ENCODE measurements at places on chromosomes 3 and 15. TPM values are rescaled to one million over a fixed set of nuclear protein-coding genes. Genes with fewer than 3 reads are reported as not detected.

KBTBD13 gene
- not detected for total RNA-seq

- H3K4me1 ChIP-seq: no peaks in the 10 kb centered on the region
- H3K27me3 ChIP-seq: no peaks in the 10 kb centered on the region
- no peak overlapping the region for H3K4me3 ChIP-seq
- no peak for DNase-seq
Observed at GRCh38 chr3:17942856-17943255, 200.4 kb upstream of the TBC1D5 start.

- H3K36me3 ChIP-seq: no peaks in the 10 kb centered on the region
- DNase-seq: peak; percentile 52
- no peak overlapping the region for H3K27ac ChIP-seq
- no peaks in the 10 kb centered on the region for H3K4me1 ChIP-seq
- no peaks in the 10 kb centered on the region for H3K27me3 ChIP-seq
Observed at GRCh38 chr3:46558184-46559043, 7.7 kb downstream of the LRRC2 start.

DNA sequence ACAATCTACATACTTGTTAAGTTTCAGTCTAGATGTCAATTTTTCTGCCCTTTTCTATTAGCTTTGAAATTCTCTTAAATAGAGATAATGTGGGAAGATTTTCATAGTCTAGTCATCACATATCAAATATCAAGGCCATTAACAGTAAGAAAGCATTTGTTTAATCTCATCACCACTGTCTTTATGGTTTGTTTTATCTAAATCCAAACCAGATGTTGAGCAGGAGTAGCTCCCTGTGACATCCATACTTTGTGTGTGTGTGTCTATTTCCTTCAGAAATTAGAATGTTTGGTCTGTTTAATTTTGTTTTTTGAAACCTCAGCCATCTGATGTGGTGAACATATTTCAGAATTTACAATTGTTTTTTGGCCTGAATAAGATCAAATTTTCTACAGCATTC, 23.1 kb upstream of the GOLGA8B start:
- DNase-seq: no peak
- no peaks in the 10 kb centered on the region for H3K36me3 ChIP-seq
- no peak overlapping the region for H3K27ac ChIP-seq
- H3K4me1 ChIP-seq: no peaks in the 10 kb centered on the region
- no peak overlapping the region for H3K4me3 ChIP-seq
- no peaks in the 10 kb centered on the region for H3K27me3 ChIP-seq

GRCh38 chr3:145854499-145854898, 306.5 kb downstream of the PLOD2 start:
- H3K27ac ChIP-seq: no peak overlapping the region
- peaks cover 7% of the 10 kb centered on the region for H3K4me1 ChIP-seq
- DNase-seq: no peak
- H3K36me3 ChIP-seq: no peaks in the 10 kb centered on the region
- H3K27me3 ChIP-seq: no peaks in the 10 kb centered on the region

ARHGAP11A gene
- total RNA-seq: 1.0 TPM

TTLL13 gene
- total RNA-seq: not detected

ZNF662 gene
- total RNA-seq: 15.5 TPM

MUC4 gene
- not detected for total RNA-seq

GRCh38 chr3:67804578-67804977, 150.2 kb upstream of the SUCLG2 start:
- H3K36me3 ChIP-seq: no peaks in the 10 kb centered on the region
- no peaks in the 10 kb centered on the region for H3K27me3 ChIP-seq
- H3K27ac ChIP-seq: no peak overlapping the region
- no peak overlapping the region for H3K4me3 ChIP-seq
- no peak for DNase-seq
- no peaks in the 10 kb centered on the region for H3K4me1 ChIP-seq

DNA sequence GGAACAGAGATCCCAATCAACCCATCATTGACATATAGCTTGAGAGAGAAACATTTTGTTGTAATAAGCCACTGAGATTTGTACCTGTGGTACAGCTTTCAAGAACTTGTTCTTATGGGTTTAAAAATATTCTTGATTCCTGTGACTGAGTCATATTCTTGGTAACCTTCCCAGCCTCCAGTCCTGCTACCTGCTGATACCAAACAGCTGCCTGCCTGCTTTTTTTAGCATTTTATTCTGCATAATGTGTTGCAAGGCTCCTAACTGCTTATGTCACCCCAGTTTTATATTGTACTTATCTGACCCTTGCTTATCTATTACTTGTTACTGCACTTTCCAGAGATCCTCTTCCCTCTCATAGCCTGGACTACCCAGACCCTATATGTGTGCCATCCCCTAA, 349.3 kb upstream of the SOX2 start:
- no peaks in the 10 kb centered on the region for H3K27me3 ChIP-seq
- H3K27ac ChIP-seq: no peak overlapping the region

C3orf22 gene
- total RNA-seq: not detected

GRCh38 chr15:40280260-40281056, 2.4 kb downstream of the ANKRD63 start:
- DNase-seq: no peak
- H3K27ac ChIP-seq: no peak overlapping the region
- H3K36me3 ChIP-seq: no peaks in the 10 kb centered on the region
- no peak overlapping the region for H3K4me3 ChIP-seq
- H3K4me1 ChIP-seq: no peaks in the 10 kb centered on the region

ALS2CL gene
- 20.1 TPM for total RNA-seq

- H3K4me3 ChIP-seq: no peak overlapping the region
- no peak for DNase-seq
- H3K36me3 ChIP-seq: no peaks in the 10 kb centered on the region
- peaks cover 20% of the 10 kb centered on the region for H3K4me1 ChIP-seq
- H3K27ac ChIP-seq: no peak overlapping the region
Observed at GRCh38 chr3:177353140-177353539, 155.9 kb upstream of the TBL1XR1 start.

GRCh38 chr15:96657096-96657495, 326.6 kb downstream of the NR2F2 start:
- no peaks in the 10 kb centered on the region for H3K4me1 ChIP-seq
- H3K36me3 ChIP-seq: no peaks in the 10 kb centered on the region
- no peak for DNase-seq
- H3K27ac ChIP-seq: no peak overlapping the region
- no peak overlapping the region for H3K4me3 ChIP-seq
- no peaks in the 10 kb centered on the region for H3K27me3 ChIP-seq

DNA sequence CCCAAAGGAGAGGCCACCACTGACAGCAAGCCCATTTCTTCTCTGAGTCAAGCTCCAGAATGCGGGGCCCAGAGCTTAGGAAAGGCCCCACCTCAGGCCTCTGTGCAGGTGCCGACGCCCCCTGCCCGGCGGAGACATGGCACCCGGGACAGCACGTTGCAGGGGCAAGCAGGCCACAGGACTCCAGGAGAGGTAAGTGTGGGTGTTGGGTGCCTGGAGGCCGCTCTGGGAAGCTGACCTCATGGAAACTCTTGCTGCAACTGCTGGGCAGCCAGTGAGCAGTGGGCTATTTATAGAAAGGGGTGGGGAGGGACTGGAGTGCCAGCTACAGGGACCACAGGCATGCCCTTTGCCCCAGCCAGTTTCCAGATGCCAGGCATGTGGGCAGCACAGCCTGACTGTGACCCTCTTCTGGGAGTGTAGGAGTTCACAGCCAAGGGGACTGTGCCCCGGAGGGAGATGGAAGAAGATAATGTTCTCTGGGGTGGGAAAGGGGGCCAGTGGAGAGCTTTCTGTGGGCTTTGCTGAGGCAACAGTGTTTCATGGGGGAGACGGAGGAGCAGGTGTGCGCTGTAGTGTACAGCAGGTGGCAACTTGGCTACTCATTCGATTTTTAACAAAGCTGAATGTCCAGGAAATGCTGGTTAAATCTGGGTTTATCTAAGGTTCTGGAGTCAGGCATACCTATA, 23.7 kb downstream of the ALPK3 start:
- no peaks in the 10 kb centered on the region for H3K27me3 ChIP-seq
- H3K4me3 ChIP-seq: no peak overlapping the region
- no peak for DNase-seq
- peaks cover 12% of the 10 kb centered on the region for H3K4me1 ChIP-seq
- no peaks in the 10 kb centered on the region for H3K36me3 ChIP-seq
- peak overlapping the region; percentile 77 for H3K27ac ChIP-seq

DNA sequence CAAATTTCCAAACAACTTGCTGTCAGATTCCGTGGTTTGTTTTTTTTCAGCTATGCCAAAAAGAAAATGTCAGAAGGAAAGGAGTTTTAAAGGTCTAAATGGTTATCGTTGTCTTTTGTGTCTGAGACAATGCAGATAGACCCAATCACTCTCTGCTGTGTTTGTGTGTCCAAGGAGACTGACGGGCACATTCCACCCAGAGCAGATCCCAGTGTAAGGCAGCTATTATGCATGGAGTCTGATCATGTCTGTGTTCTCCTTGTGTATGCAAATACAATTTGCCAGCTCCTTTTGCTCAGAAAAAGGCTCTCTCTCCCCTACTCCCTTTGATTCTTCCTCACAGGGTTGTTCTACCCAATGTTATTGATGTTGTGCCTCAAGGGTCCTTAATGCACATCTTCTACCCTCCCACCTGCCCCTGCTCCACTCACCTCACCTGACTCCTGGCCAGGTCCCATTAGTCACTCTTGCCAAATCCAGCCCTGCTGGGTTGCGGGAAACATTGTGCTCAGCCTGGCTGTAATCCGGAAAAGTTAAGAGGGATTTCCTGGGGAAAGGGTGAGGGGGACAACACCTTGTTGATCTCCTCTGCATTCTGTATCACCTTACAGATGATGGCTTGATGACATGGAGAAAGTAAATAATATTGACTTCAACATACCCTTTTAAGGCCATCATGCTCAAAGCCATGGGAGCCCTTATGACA, 61.0 kb downstream of the OTOL1 start:
- no peak for DNase-seq
- H3K27me3 ChIP-seq: no peaks in the 10 kb centered on the region
- no peak overlapping the region for H3K4me3 ChIP-seq
- no peak overlapping the region for H3K27ac ChIP-seq
- no peaks in the 10 kb centered on the region for H3K4me1 ChIP-seq

NAALADL2 gene
- 10.8 TPM for total RNA-seq

IL17RC gene
- 68.4 TPM for total RNA-seq

NUTM1 gene
- not detected for total RNA-seq

CCR3 gene
- not detected for total RNA-seq

DNA sequence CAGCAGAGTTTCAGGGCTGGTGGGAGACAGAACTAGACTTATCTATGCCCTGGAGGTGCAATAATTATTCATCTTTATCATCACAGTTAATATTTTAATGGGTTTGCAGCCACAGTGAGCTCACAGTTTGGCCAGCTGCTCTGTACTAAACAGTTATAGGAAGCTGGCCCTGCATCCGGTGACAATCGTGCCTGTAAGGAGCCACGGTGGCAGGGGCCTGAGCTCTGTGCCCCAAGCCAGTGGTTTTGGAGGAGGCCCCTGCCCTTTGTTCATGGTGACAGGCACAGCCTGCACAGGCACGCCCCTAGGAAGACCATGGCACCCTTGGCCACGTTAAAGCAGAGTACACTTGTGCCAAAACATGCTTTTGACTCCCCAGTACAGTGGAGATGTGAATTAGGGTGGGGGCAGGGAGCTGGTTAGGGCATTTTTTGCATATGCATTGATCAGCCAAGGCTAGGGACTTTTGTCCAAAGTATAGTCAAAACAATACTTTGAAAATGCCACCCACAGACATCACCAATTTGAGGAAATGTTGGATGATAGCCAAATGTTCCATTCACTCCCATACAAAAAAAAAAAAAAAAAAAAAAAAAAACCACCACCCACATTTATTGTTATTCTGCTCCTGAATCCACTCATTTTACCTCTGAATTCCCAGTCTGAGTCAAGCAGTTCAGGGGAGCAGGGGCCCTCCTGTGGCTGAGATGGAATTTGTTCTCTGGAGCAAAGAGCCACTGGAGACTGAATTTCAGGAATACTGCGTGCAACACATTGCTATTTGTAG, 3.4 kb upstream of the RFTN1 start:
- peak overlapping the region; percentile 67 for H3K27ac ChIP-seq
- no peak for DNase-seq
- H3K27me3 ChIP-seq: no peaks in the 10 kb centered on the region
- peaks cover 25% of the 10 kb centered on the region for H3K4me1 ChIP-seq

DNA sequence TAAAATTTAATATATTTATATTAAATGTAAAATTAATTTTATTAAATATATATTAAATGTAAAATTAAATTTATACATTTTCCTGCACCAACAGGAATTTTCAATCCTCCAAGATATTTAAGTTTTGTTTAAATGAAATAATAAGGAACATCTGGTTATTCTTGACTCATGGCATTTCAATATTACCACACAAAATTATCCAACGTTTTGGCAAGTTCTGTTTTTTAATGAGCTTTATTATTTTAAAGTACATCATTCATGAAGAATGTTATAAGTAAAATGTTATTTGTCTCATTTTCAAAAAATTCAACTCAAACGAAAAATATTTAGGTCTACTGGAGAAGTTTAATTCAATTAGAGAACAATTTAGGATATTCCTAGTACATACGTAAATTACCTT, 811.4 kb downstream of the NAALADL2 start:
- H3K27ac ChIP-seq: no peak overlapping the region
- no peak overlapping the region for H3K4me3 ChIP-seq
- H3K36me3 ChIP-seq: no peaks in the 10 kb centered on the region
- H3K27me3 ChIP-seq: no peaks in the 10 kb centered on the region
- no peaks in the 10 kb centered on the region for H3K4me1 ChIP-seq

DNA sequence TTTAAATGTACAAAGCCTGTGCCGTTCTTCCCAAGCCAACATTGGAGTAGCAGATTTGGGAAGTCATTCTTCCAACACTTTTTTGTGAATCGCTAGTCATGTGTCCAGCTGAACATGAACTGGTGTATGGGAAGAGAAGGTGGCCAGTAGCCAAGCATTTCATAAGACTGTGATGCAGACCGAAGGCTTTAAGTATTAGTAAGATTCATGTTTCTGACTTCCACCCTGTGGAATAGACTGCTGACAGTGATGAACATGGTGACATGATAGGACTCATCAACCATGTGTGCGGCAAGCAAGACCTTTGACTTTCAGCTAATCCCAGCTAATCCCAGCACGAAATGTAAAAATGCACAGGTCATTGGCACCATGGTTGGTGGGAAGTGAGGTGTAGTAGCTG, 48.3 kb upstream of the THSD4 start:
- DNase-seq: no peak
- H3K36me3 ChIP-seq: no peaks in the 10 kb centered on the region
- H3K4me1 ChIP-seq: no peaks in the 10 kb centered on the region
- H3K27me3 ChIP-seq: no peaks in the 10 kb centered on the region

DNA sequence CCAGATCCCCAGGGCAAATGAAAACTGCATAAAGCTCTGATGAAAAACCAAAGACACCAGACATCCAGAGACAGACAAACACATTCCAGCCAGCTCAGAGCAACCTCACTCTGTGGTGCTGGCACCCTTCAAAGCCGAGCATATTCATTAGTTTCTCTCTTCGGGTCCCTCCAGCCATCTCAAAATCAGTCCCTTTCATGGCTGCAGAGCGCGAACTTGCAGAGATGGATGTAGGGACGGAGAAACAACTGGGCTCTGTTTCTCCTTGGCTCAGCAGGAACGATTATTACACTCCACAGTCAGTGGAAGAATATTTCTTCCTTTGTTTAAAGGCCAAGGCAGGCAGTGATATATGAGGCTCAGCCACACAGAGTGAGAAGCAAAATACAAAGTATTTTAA, 50.4 kb upstream of the SYN2 start:
- H3K27ac ChIP-seq: no peak overlapping the region
- no peaks in the 10 kb centered on the region for H3K36me3 ChIP-seq

All from tibial nerve (tissue), 4 donors.